ENCODE measurements at places on chromosomes 3 and 15.

GRCh38 chr3:126551121-126551838 lies 7.5 kb downstream of the C3orf22 start:
- no peak for DNase-seq

GRCh38 chr3:37520907-37521341 lies 340.8 kb upstream of the CTDSPL start:
- DNase-seq: no peak

DNA sequence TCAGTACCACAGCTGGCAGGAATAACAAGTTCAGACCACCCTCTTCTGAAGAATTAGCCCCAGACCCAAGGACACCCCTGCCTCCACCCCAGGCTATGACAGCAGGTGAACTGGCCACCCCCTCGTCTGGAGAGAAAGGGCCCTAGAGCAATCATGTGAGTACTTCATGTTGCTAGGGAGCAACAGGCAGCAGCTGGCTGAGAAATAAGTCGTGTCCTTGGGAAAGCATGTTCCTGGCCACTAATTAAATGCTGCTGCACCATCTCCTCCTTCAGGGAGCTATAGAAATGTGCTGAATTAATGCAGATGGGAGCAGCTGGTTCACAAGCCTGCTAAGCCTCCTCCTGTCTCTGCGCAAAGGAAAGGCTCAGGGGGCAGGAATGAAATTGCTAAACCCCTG lies 31.5 kb downstream of the MRPS11 start:
- no peak for DNase-seq

DNA sequence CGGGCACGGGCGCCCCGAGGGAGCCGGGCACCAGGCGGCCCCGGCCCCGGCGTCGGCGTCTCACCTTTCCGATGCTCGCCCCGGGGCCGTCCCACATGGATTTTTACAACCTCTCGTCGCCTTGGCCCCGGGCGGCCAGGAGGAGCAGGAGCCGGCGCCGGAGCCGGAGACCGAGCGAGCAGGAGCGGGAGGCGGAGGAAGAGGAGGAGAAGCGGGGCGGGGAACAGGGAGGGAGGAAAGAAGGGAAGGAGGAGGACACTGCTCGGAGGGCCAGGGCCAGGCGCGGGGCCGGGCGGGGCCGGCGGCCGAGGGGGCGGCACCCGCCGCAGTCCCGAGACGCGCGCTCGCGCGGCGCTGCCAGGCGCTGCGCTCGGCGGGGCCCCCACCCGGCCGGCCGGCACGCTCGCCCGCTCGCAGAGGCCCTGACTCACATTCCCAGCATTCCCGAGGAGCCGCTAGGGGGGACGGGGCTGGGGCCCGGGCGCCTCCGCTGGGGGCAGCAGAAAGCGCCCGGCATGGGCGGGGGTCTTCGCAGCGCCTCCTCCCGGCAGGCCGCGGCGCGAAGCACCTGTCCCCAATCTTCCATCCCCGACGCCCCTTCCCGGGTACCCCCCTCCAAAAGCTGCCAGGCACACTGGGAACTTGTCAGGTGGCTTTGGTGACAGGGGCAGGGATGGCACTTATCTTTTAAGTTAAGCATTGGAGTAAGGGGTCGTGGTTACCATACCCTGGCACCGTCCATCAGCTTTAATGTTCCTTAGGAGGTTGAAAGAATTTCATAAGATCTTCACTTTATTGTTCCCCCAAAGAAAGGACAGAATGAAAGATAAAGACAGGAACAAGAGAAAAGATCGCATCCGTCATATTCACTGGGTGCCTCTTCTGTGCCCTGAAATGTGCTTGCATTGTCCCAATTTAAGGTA lies at the start of gene ERC2:
TSS of gene ERC2 (minus strand) at position 284 of the 923 bp plus-strand sequence.
- DNase-seq: no peak

GRCh38 chr3:31892500-31892899 lies 88.6 kb downstream of the OSBPL10 start:
- DNase-seq: no peak

DNA sequence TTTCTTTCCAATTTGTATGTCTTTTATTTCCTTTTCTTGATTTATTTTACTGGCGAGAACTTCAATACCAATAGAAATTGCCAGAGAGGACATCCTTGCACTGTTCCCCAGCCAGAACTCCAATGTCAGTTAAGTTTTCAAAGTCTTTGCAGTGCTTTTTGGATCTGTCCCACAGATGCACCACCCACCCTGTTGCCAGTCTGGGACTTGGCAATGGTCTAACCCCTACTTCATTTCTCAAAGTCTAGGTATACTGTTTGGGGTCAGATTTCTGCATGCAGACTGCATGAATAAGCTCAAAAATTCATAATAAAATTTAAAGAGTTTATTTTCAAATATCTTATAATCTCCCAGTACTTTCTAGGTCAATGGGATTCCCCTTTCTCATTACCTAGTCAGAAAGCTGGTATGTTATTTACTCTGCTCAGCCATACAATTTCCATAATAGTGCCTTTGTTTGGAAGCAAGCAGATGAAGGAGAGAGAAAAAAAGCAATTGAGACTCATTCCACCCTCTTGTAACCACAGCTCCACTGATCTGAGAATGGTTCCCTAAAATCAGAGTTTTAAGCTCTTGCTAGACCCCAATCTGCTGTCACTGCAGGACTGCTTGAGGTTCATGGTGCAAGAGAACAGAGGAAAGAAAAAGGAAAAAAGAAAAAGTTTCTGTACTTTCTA lies 125.9 kb upstream of the PLXND1 start:
- no peak for DNase-seq

GRCh38 chr15:47888385-47889100 lies 171.2 kb downstream of the SEMA6D start:
- DNase-seq: no peak

- DNase-seq: no peak
Observed at GRCh38 chr15:58547628-58548307, 116.0 kb downstream of the LIPC start.

DNA sequence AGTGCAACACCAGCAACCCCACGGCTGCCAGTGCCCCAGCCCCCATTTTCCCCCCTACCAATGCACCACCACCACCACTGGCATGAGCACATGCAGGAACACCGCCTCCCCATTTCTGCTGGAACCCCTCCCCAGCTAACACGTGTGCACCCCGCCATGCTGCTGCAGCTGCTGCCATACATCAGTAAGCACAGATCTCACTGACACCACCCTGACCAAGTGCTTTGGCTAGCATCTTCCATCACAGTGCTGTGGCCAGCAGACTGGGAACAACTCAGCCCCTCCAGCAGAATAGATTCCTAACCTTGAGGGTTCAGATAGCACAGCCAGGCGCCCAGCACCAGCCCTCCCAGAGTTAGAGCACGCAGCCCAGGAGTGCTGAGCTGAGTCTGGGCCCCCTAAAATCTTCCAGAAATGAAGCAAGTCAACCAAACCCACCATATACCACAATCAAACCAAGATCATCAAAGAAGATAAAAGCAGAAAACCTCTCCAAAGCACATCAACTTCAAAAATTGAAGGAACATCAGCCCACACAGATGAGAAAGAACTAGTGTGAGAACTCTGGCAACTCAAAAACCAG lies 81.2 kb upstream of the CDV3 start:
- DNase-seq: no peak

- no peak for DNase-seq
Observed at GRCh38 chr3:157319672-157320071, 117.0 kb upstream of the PTX3 start.

Measured in brain microvascular endothelial cell (primary cell).